NCI-H1436 treated with DMSO at 0.1 percent for 48 hours (cell line): ENCODE measurements at places on chromosomes 5 and 9.

- DNase-seq: no peak
Observed at GRCh38 chr5:172493461-172493860, 39.1 kb upstream of the SH3PXD2B start.

DNA sequence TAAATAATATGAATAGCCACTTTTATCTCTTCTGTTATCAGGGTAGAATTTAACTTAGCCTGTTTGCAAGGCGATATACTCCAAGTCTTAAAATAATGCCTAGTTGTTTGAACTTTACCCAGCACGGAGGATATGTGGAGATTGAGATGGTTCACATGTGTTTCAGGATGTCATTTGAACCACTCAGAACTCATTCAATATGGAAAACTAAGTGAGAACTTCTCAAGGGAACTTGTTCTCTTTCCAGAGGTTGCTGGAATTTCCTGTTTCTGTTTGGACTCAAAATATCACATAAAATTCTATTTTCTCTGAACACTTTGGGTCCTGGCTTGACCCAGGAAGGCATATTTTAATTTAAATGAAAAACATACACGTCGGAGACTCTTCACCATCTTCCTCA lies 139.1 kb upstream of the MYO10 start:
- no peak for DNase-seq

DNA sequence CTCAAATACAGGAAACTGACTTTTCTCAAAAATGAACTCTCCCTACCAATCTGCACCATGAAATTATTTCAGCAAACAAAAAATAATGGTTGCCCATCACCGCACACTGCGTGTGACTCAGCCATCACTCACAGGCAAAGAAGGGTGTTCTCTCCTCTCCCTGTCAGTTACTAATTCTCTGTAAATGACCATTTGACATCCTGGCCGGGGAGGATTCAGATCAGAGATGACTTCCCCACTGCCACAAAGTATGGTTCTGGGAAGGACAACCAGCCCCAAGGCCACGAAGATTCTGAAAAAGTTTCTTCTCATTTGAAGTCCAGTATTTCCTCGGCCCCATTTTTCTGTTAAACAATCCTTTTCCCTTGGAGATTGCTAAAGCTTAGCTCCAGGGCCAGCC lies 199.4 kb downstream of the AUH start:
- no peak for DNase-seq

- DNase-seq: no peak
Observed at GRCh38 chr9:129666575-129666974, 1.1 kb downstream of the PRRX2 start.

GRCh38 chr9:35338561-35339274 lies 151.2 kb upstream of the RUSC2 start:
- DNase-seq: no peak

DNA sequence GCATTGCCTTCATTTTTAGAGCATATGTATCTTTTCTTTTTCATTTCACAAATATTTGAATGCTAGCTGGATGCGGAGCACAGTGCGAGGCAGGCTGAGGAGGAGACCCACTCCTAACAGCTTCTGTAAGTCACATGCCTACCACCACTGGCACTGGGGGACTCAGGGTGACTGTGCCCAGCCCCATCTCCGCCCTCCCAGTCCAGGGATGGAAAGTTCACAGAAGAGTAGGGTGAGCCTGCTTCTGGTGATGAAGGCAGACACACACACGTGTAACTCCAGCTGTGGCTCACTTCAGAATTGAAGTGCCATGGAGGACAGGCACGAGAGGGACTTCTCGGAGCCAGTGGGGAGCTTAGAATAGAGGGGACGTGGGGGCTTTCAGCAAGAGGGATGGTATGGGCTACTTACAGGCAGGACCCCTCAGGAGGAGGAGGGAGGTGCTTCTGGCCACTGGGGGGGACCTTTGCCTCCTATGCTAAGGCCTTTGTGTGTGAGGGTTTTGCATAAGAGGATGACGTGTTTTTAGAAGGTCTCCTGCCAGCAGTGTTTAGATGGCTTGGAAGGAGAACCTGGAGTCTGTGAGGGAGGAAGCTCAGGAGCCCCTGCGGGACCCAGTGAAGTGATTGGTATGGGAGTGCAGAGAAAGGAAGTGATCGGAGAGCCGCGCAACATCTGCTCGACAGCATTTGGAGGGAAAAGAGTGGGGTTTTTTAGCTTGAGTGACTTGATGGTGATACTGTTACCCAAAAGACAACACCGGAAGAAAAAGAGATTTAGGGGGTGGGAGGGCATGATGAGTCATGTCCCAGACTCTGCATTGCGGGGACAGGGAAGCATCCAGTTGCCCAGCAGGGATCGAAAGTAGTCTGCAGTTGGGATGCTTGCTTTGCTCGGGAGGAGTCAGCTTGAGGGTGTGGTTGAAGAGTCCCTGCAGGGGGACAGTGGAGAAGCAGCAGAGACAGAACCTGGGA lies 163.5 kb upstream of the OTULINL start:
- no peak for DNase-seq

DNA sequence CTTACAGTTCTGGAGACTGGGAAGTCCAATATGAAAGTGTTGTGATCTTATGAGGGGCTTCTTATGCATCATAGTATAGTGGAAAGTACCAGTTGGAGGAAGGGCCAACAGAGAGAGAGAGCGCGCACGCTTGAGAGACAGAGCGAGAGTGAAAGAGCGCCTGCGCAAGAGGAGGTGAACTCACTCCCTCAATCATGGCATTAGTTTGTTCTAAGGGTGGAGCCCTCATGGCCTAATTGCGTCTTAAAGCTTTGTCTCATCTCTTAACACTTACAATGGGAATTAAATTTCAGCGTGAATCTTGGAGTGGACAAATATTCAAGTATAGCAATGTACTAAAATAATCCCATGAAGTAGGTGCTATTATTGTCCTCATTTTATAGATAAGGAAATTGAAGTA lies 303.2 kb downstream of the OSTF1 start:
- DNase-seq: no peak

DNA sequence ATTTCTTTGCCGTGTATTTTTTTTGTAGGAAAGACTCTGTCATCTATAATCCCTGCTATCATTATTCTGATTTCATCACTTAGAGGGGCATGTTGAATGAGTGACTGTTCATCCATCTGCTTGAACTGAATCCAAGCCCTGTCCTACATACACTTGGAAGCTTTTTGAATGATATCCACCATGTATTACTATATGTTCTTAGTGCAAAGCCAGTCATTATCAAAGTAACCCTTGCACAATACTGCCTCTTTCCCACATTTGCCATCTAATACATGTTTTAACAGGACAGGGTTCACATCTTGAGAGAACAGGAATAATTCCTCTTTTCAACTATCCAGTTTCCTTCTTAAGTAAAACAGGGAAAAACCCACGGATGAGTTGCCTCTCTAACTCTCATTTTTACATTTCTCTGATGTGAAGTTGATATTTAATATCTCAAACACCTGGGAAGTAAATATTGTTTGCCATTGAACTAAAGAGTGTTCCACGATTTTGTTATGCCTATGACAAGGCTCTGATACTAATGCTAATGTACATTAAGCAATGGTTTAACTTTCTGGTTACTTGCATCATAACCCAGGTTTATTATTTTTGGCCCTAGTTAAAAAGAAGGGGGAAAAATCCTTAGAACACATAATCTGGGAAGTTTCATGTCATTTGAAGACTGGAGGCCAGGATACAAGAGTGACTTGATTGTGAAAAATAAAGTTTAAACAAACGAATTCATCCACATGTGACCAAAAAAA lies 103.7 kb upstream of the TARS1 start:
- no peak for DNase-seq

GRCh38 chr5:158265931-158266700 lies 407.2 kb upstream of the CLINT1 start:
- no peak for DNase-seq

DNA sequence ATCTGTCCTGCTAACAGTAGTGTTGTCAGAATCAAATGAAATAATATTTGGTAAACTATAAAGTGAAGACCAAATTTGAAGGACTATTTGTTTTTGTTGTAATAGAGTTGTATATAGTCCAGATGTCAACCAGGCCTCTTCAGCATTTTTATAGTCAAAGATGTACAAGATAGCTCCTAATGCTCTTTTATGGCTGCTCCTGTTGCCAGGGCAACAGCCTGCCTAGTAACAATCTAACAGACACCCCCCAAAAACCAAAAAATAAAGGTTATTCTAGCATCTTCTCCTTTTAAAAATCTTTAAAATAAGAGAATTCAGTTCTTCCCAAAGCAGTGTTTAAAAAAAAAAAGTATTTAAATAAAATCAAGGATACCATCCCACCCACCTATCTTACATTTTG lies 49.5 kb upstream of the MACIR start:
- DNase-seq: no peak

- no peak for DNase-seq
Observed at GRCh38 chr5:56455417-56455816, 222.3 kb upstream of the ANKRD55 start.

- DNase-seq: no peak
Observed at GRCh38 chr5:78808380-78808779, 159.8 kb upstream of the LHFPL2 start.

DNA sequence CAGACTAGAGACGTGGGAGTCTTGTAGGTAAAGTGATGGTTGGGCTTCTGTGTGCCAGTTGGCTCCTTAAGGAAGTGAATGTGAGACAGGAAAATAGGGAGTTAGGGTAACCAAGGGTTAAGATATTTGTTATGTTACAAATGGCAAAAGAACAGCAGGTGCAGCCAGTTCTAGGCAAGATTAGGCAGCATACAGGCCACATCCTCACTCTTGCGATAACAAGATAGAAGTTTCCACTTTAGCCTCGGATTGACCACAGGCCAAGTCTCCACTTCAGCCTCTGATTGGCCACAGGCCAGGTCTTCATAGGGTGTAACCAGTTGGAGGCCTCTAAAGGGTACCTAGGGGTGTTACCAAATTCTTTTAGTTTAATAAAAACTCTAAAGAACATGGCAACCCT lies 54.6 kb upstream of the ABCA1 start:
- DNase-seq: no peak

DNA sequence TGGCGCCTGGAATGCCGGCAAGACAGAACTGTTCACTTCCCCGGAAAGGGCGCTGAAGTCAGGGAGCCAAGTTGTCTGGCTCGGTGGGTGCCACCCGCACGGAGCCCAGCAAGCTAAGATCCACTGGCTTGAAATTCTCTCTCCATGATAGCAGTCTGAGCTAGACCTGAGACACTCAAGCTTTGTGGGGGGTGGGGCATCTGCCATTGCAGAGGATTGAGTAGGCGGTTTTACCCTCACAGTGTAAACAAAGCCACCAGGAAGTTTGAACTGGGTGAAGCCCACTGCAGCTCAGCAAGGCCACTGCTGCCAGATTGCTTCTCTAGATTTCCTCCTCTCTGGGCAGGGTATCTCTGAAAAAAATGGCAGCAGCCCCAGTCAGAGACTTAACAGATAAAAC lies 277.4 kb downstream of the SLCO4C1 start:
- no peak for DNase-seq
